ENCODE measurements at places on chromosomes 7 and 10. TPM values are rescaled to one million over a fixed set of nuclear protein-coding genes. Genes with fewer than 3 reads are reported as not detected.
A peak's percentile ranks its signal among the peaks of the same experiment; 100 is the strongest.

GRCh38 chr7:134721171-134721570 is 58.3 kb upstream of the CALD1 start:
- no peak overlapping the region for H3K27ac ChIP-seq
- H3K4me3 ChIP-seq: no peak overlapping the region
- H3K27me3 ChIP-seq: no peaks in the 10 kb centered on the region
- no peaks in the 10 kb centered on the region for H3K36me3 ChIP-seq

- no peak overlapping the region for H3K4me3 ChIP-seq
- H3K36me3 ChIP-seq: no peaks in the 10 kb centered on the region
- no peaks in the 10 kb centered on the region for H3K27me3 ChIP-seq
- no peak overlapping the region for H3K27ac ChIP-seq
- H3K4me1 ChIP-seq: no peaks in the 10 kb centered on the region
Observed at GRCh38 chr7:55261386-55261770, 103.8 kb upstream of the LANCL2 start.

Gene ADCYAP1R1
- total RNA-seq: not detected

- no peak overlapping the region for H3K4me3 ChIP-seq
- no peak for DNase-seq
- H3K27me3 ChIP-seq: no peaks in the 10 kb centered on the region
- peaks cover 83% of the 10 kb centered on the region for H3K36me3 ChIP-seq
- no peak overlapping the region for H3K27ac ChIP-seq
- H3K4me1 ChIP-seq: no peaks in the 10 kb centered on the region
Observed at GRCh38 chr7:100812729-100813128, 14.6 kb downstream of the EPHB4 start.

Gene HOXA13
- total RNA-seq: 1.6 TPM

DNA sequence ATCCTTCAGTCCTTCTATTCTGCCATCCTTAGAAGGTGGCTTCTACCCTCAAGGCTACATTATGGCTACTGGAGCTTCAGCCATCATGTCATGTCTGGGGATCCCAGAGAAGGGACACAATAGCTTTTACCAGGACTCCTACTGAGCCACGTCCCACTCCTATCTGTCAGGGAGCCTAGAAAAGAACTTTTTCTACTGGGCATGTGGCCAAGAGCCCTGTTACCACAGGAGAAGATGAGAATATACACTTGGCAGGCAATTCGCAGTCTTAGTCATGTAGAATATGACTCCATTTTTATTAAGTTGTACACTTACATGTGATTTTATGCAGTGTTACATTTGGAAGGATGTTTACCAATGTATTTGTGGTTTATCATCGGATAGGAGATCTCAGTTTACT is 64.6 kb upstream of the KCNMA1 start:
- no peak overlapping the region for H3K27ac ChIP-seq
- H3K4me1 ChIP-seq: no peaks in the 10 kb centered on the region
- no peak for DNase-seq
- H3K4me3 ChIP-seq: no peak overlapping the region

Gene PON1
- 0.84 TPM for total RNA-seq

DNA sequence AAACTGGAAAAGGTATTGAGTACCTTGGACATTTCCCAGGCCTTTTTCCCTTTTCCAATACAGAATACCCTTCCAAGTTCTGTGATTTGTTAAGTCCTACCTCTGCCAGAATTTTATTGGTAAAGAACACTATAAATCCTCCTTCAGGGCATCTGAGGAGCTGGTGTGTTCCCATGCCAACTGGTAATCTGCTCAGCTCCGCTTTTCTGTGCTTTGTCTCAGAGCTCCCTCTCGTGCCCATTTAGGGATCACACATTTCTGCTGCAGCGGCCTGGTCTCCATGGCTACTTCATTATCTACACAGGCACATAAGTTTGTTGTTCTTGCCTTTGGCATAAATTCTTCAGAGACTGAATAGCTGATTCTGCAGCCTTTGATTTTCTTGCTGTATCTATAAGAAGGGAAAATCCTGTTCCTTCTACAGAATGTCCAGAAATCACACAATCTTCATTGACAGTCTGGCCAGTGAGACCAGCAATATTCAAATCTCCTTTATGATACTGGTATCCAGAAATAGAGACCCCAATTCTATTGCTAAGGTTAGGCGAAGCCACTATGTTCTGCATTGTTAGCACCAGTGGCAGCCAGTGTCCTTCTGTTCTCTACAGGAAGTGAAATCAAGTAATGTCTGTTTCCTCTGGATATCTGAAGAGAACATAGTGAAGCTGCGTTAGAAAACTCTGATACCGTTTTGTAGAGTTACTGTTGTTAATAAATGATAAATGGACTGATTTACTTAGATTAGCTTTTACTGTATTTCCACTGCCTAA is 51.9 kb downstream of the DENND11 start:
- H3K27ac ChIP-seq: no peak overlapping the region
- no peak overlapping the region for H3K4me3 ChIP-seq

GRCh38 chr7:22791204-22792158 is 31.2 kb downstream of the TOMM7 start:
- no peaks in the 10 kb centered on the region for H3K27me3 ChIP-seq
- no peaks in the 10 kb centered on the region for H3K36me3 ChIP-seq
- no peak for DNase-seq
- peaks cover 18% of the 10 kb centered on the region for H3K4me1 ChIP-seq

DNA sequence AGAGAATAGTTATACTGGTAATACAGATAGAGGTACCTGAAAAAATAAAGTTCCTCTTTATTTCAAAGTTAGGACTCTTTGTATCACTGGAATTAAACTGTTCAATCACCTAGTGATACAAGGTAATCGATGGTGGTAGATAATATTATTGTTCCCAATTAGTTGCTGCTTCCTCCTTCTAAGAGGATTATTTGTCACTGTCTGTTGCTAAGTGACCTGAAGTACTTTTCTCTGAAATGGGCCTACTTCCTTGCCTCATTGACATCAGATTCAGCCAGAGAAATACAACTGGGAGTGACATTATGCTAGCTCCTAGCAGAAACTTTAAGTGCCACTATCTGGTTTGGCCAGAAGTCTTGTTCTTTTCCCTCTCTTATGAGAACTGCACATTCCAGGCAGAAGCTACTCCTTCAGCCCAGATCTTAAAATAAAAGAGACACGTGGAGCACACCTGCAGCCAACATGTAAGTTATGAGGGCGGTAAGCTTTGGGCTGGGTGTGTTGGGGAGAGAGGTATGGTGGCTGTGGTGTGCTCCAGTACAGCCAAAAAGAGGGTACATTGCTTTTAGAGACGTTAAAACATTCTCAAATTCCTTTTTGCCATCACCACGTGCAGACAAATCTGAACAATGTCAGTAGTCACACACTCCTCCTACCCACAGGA is 54.8 kb downstream of the MINDY3 start:
- no peak overlapping the region for H3K27ac ChIP-seq
- H3K4me1 ChIP-seq: no peaks in the 10 kb centered on the region
- H3K4me3 ChIP-seq: no peak overlapping the region
- peaks cover 8% of the 10 kb centered on the region for H3K36me3 ChIP-seq
- no peaks in the 10 kb centered on the region for H3K27me3 ChIP-seq

Gene HABP2
- not detected for total RNA-seq

- 0 out of 2 replicates have a peak, but pooled peaks cover 5% of the 10 kb centered on the region for H3K36me3 ChIP-seq
- peaks cover 13% of the 10 kb centered on the region for H3K4me1 ChIP-seq
- no peak for DNase-seq
- H3K4me3 ChIP-seq: no peak overlapping the region
Observed at GRCh38 chr7:129851809-129852208, 101.0 kb downstream of the UBE2H start.

DNA sequence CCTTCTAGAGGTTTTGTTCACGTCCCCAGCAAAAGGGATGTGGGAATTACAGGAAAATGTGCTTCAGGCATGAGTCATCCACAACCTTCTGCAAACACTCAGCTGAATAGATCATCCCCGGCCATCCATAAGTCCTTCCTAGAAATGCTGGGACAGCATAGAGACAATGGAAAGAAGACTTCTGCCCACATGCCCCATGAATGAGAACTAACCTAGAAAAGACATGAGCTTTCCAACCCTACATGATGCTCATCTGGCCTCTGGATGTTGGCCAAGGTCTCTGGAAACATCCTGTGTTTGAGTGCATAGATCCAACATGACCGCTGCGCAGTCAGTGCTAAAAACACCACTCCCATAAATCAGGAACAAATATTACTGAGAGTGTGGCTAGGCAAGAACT is 277.5 kb downstream of the PLXNA4 start:
- no peak overlapping the region for H3K4me3 ChIP-seq
- no peaks in the 10 kb centered on the region for H3K36me3 ChIP-seq
- H3K4me1 ChIP-seq: peaks cover 47% of the 10 kb centered on the region
- H3K27ac ChIP-seq: no peak overlapping the region

Gene CUZD1
- 3.3 TPM for total RNA-seq

Gene CPA2
- total RNA-seq: 2.0 TPM

DNA sequence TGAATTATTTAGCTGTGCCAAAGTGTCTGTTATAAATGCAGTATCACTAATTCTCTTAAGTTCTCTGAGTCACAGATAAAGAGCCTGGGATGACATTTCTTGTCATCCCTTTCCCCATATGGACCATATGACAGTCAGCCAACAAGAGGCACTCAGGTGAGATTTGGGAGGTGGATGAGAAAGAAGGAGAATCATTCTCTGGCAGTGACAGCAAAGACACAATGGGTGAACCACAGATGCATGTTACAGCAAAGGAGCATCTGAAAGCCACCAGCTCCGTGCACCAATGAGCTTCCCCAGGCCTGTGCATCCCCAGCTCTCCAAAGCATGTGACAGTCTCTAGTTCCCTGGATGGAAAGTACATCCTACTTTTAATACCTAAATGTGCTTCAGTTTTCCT is 10.8 kb downstream of the GIMAP6 start:
- peaks cover 12% of the 10 kb centered on the region for H3K27me3 ChIP-seq
- no peak overlapping the region for H3K4me3 ChIP-seq

Gene VGF
- 0.18 TPM for total RNA-seq

Gene SPAM1
- not detected for total RNA-seq

- no peaks in the 10 kb centered on the region for H3K4me1 ChIP-seq
- DNase-seq: no peak
- no peak overlapping the region for H3K4me3 ChIP-seq
- no peaks in the 10 kb centered on the region for H3K27me3 ChIP-seq
Observed at GRCh38 chr10:126321440-126321839, 66.8 kb downstream of the ADAM12 start.

GRCh38 chr7:134922720-134923704 is 63.3 kb upstream of the AGBL3 start:
- H3K4me3 ChIP-seq: no peak overlapping the region
- no peak for DNase-seq
- H3K36me3 ChIP-seq: peaks cover 11% of the 10 kb centered on the region
- H3K27ac ChIP-seq: no peak overlapping the region
- no peaks in the 10 kb centered on the region for H3K27me3 ChIP-seq

GRCh38 chr7:122013065-122013464 is 131.0 kb downstream of the AASS start:
- no peaks in the 10 kb centered on the region for H3K4me1 ChIP-seq
- DNase-seq: peak; percentile 23
- no peak overlapping the region for H3K27ac ChIP-seq
- H3K27me3 ChIP-seq: no peaks in the 10 kb centered on the region
- no peak overlapping the region for H3K4me3 ChIP-seq

DNA sequence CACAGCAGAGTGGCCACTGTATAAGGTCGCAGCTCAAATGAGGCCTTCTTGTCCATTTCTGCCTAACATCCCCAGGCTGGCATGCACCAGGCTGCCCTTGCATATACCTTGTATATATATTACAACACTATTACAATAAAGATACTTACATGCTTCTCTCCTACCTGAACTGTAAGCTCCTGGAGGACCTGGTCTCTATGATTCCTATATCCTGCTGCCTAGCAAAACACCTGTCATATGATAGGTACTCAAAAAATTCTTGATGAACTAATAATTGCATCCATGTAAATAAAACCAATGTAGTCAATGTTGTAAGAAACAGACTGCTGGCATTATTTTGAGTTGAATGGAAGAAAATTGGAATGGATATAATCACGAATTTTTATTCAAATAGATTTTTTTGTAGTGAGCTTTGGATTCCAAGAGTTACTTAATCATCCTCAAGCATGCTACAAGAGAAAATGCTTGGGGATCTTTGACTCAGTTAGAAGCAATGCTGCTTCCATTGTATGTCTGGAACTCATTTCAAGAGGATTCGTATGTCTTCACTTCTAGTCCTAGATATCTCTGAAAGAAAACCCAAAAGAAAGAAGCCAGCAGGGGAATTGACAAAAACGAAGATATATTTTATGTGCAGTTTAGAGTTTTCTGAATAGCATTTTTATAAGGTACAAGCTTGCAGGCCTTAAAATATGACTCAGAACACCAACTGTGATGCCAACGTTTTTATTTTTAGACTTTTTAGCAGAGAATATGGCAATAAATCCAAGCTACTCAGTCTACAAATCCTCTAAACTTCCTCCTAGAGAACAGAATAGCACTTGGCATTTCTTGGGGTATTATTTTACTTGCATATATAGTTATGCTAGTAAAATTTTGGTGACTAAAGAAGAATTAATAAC is 53.1 kb downstream of the OSBPL3 start:
- H3K4me3 ChIP-seq: no peak overlapping the region
- no peak for DNase-seq
- no peaks in the 10 kb centered on the region for H3K36me3 ChIP-seq
- H3K27ac ChIP-seq: no peak overlapping the region
- H3K4me1 ChIP-seq: no peaks in the 10 kb centered on the region

Gene MYO1G
- total RNA-seq: 0.30 TPM
